Activated gamma-delta T cell treated with Interleukin-2 at 50 U/mL for 16 hours (primary cell): ENCODE measurements at places on chromosomes 2 and 18.

DNA sequence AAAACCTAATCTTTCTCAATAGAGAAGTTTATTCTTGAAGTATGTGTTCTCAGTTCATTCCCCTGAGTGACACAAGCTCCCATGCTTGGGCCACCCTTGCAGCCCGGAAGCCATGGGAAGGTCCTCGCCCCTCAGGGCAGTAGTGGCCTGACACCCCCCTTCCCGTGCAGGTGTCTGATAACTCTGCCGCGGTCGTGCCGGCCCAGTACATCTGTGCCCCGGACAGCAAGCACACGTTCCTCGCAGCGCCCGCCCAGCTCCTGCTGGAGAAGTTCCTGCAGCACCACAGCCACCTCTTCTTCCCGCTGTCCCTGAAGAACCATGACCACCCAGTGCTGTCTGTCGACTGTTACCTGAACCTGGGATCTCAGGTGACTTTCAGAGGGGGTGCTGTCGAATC lies 32.4 kb downstream of the NTSR2 start:
- DNase-seq: no peak

DNA sequence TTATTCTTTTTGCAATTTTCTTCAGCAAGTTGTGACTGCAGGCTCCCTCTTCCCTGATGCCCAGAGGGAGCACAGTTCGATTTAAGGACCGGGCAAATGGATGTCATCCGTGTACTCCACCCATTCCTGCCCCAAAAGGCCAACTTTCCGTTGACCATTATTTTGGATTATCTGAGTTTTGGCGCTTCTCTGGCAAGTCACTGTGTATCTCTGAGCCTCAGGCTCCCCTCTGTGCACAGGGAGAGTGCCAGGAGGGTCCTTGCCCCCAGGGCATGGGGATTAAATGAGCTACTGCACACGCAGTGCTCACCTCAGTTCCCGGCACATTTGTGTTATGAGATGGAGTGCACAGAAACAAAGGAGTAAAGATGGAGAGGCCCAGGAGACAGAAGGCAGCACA lies 41.4 kb upstream of the HDAC4 start:
- DNase-seq: no peak

DNA sequence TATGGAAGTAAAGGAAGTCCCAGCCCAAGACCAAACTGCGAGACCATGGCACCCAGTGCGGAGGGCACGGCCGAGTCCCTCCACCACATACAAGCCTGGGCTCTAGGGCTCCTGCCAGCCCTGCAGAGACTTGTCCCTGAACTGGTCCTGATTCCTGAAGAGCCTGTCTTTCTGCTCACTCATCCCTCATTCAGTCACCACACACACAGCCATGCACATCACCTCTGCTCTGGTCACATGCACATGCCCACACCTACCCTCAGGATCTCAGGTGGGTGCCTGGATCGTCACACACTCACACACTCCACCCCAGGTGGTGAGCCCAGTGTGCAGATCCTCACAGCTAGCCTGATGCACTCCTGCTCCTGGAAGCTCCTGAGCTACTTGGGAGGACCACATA lies 71.4 kb upstream of the LAPTM4A start:
- DNase-seq: no peak

- DNase-seq: no peak
Observed at GRCh38 chr2:94994063-94994913, 31.2 kb upstream of the MAL start.

DNA sequence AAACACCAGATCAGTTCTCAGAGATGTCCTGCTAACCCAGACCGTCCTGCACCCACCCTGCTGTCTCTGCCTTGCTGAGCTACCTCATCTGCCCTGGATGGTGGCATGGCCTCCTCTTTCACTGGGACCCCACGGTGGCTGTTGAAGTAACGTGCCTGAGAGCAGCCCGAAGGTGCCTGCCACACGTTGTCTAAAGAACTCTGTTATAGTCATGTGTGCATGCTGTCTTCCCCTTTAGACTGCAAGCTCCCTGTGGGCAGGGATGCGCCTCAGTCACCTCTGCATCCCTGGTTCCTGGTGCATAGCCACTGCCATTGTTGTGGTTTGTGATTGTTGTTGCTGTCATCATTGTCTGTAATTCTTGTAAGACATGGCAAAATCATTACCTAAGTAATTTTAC lies 235.9 kb downstream of the EIPR1 start:
- DNase-seq: no peak

DNA sequence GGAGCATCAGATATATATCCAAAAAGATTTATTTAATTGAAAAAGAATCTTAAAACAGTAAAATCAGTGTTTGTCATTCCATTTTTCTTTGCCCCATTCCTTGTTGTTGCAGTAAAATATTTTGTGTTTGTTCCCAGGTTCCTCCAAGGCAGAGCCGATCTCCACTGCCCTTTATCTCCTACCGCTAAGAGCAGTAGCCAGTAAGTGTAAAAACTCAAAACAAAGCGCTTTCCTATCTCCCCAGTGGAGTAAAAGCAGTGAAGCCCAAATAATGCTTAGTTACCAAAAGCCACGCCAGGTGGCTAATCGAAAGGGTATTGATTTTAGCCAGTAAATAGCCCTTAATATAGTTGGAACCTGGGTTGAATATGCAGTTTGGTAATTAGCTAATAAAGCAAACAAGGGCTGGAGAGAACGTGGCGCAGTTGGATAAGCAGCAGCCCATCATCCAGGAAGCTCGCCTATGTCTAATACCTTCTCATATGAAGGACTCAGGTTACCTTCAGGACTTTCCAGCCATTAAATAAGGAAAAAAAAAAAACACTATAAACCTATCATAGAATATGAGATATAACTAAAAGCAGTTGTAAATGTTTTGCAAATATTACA lies 12.4 kb upstream of the GPD2 start:
- DNase-seq: no peak

- no peak for DNase-seq
Observed at GRCh38 chr2:141522702-141523101, 608.1 kb downstream of the LRP1B start.

GRCh38 chr2:140275427-140275826 lies 1495.2 kb upstream of the NXPH2 start:
- no peak for DNase-seq

DNA sequence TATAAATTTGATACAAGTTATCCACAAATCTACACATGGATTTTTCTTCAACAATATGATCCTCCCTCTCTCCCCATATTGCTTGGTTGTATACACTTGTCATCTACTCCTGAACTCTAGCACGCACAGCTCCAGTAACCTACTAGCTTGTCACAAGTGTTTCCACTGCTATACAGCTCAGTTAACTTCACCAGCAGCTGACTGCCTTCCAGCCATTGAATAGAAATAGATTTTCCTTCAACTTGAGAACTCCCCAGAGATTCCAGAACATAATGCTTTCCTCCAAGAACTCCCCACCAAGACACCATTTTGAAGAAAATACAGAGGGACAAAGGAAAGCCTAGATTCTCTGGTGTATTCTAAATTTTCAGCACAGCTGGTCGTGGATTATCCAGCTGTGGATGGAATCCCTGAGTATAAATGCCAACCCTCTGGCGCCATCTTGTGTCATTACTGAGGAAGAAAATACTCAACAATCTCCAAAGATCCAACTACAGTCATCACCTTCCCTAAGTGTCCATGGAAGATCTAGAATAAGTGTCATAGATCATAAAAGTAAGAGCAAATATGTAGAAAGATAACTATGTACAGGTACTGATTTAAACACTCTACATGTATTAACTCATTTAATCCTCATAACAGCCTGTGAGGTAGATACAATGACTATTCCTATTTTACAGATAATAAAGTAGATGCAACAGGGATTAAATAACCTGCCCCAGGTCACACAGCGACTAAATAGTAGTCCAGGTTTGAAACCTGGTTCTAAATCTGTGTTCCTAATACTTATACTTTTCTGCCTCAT lies 156.7 kb downstream of the ARHGAP28 start:
- no peak for DNase-seq

GRCh38 chr2:191217580-191217979 lies 27.6 kb upstream of the MYO1B start:
- DNase-seq: no peak

DNA sequence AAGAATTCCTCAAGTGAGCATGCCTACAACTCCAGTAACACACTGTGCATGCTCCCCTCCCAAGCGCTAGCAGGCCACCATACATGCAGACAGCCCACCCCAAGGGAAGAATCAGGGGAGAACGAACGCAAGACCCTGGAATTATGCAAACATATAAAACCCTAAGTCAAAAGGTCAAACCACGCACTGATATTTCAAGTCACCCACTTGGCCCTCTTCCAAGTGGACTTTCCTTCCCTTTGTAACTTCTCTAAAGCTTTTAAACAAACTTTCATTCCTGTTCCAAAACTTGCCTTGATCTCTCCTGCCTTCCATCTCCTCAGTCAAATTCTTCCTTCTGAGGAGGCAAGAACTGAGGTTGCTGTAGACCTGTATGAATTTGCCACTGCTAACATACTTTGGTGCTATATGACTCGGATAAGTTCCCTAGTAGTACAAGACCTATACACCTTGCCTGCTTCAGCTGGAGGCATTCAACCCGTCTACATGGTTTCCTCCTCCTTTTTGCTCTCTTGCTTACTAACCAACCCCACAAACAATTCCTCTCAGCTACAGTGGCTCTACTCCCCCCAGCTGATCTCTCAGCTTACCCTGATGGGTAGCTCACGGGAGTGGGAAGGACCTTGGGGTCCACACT lies 11.1 kb upstream of the RPIA start:
- DNase-seq: no peak

DNA sequence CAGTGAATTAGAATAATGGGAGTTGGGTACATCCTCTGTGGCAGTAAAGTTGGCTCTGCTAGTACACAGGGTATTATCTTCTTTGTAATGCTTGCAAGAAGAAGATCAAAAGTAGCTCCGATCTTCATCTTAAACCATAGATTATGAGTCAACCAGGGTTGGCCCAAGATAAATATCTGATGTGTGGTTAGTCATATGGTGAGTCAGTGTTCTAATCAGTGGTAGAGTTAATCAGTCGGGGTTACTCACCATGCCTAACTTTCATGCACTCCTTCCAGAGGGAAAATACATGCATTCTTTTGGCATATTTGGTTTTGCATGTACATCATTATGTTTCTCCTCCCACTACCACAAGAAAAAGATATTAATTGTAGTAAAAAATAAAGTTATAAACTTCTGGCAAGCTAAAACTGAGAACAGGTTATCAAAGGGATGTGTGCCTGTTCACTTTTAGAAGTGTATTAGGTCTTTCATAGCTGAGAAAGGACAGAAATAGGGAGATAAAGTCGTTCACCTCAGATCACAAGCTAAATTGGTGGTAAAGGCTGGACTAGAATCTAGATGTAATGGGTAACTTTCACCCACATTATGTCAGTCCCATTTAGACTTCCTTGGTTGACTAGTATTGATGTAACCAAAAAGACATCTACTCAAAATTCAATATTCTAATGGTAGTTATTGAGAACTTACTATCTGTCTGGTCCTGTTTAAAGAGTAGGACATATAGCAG lies 684.4 kb downstream of the IRS1 start:
- no peak for DNase-seq

DNA sequence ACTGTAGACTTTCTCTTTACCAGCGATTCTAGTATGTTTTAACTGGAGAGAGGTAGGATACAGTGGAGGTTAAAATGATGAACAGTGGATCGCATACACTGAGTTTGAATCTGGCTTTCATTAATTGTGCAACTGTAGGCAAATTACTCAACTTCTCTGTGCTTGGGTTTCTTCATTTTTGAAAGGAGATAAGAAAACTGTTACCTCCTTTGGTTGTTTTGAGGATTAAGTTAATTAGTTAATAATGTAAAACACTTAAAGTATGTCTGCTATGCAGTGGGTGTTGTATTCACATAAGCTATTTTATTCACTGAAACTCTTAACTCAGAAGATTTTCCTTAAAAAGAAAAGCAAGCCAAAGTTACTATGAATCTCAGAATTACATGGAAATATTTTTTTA lies 111.8 kb upstream of the CYP20A1 start:
- DNase-seq: no peak

DNA sequence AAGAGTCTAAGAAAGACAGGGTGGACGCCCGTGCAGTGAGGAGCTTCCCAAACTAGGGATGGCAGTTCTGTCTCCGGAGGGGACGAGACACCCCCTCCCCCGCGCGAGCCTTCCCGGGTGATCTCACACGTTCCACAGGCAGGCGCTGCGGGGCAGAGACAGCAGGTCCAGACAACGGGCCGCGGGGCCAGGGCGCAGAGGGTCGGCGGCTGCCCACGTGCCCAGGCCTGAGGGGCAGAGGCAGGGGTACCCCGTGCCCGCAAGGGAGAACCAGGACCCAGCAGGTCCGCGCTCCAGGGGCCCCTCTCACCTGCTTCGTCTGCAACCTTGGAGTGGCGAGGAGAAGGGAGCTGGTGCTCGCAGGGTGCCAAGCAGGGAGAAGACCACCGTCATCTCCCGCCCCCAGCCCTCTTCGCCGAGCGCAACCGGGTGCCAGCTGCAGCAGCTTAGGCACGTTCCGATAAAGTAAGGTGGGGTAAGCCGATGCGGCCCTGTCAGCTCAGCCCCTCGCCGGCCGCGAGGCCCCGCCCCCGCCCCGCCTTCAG lies at the start of gene GPR155:
Gene GPR155 (minus strand): TSS at position 467 of the 545 bp plus-strand sequence. CDS start 5,073 bp downstream, outside the sequence.
- DNase-seq: peak; percentile 29

DNA sequence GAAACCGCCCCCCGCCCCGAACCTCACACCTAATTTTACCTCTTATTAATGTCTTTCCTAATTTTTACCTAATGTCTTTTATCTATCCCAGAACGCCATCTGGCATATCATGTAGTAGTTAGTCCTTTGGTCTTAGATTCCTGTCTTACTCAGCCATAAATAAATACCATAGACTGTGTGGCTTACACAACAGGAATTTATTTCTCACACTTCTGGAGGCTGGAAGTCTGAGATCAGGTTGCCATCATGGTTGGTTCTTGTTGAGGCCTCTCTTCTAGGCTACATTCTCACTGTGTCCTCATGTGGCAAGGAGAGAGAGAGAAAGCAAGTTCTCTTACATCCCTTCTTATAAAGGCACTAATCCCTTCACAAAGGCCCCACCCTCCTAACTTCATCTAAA lies 46.8 kb downstream of the RHBDD1 start:
- no peak for DNase-seq

DNA sequence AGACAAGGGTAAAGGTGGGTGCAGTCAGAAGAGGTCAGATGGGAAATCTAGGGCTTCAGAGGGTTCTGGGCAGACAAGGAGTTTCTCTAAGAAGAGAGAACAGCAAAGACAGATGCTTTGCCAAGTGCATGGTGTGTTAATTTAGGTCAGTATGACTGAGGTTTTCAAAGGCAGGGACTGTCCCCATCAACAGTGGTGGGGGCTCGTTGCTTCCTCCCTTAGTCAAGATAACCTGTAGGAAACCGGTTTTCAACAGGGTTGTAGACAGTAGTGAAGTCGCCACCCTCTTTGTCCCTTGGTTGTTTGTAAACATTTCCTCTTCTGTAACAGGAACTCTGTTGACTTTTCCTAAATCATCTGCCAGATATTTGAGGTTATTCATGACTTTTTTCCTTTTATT lies 11.6 kb downstream of the RAB12 start:
- no peak for DNase-seq

DNA sequence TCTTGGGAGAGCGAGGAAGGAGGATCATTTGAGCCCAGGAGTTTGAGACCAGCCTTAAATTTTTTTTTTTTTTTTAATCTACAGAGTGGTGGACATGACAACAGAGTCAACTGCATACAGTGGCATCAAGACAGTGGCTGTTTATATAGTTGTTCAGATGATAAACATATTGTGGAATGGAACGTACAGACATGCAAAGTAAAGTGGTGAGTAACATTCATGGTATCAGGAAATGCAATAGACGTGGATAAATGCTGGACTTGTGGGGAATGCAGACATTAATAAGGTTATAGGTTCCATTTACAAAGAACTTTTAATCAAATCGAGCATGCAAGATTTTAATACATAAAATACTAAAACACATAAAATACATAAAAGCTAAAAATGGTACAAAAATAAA lies 11.9 kb downstream of the WDR43 start:
- DNase-seq: no peak

GRCh38 chr2:53442783-53443182 lies 324.8 kb upstream of the CHAC2 start:
- no peak for DNase-seq
